ENCODE measurements at places on chromosomes 7 and 10.
A peak's percentile ranks its signal among the peaks of the same experiment; 100 is the strongest.

GRCh38 chr10:71247414-71247705, 35.0 kb downstream of the UNC5B start:
- no peak for DNase-seq

GRCh38 chr7:142799437-142799835, 28.7 kb downstream of the PRSS2 start:
- DNase-seq, result no peak

DNA sequence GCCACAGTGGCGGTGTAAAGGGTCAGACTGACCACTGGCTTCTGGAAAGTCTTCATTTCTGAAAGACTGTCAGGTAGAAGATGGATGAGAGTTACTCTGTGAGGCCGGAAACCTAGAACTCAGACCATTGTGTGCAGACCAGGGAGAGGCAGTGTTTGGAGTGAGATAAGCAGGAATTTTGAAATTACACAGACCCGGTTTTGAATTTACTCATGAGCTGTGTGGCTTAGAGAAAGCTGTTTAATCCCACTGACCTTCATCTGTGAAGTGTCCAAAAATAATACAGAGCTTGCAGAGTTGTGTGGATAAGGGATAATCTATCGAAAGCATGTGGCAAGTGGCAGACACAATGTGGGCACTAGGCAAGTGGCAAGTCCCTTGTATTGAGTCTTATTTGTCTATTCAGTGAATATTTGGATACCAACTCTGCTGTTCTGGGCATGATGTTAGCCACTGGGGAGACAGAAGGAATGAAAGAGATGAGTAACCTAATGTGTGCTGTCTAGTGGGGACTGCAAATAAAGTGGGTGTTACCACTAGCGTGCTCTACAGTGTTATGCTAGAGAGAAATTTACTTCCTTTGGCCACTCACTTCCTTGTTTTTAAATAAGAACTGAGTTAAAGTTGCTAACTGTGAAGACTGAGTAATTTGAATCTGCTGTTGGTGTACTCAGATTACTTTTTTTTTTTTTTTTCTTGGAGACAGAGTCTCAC, 69.4 kb downstream of the KIAA1217 start:
- DNase-seq, result no peak

GRCh38 chr7:130901209-130901783, 167.3 kb upstream of the KLF14 start:
- DNase-seq, result no peak

- no peak for DNase-seq
Observed at GRCh38 chr10:77812741-77813140, 113.8 kb downstream of the DLG5 start.

GRCh38 chr7:88344956-88345832, 38.5 kb upstream of the STEAP4 start:
- DNase-seq, result no peak

GRCh38 chr7:151608031-151608551, 88.4 kb upstream of the RHEB start:
- DNase-seq, result no peak

- no peak for DNase-seq
Observed at GRCh38 chr7:11934796-11935195, 102.8 kb upstream of the THSD7A start.

DNA sequence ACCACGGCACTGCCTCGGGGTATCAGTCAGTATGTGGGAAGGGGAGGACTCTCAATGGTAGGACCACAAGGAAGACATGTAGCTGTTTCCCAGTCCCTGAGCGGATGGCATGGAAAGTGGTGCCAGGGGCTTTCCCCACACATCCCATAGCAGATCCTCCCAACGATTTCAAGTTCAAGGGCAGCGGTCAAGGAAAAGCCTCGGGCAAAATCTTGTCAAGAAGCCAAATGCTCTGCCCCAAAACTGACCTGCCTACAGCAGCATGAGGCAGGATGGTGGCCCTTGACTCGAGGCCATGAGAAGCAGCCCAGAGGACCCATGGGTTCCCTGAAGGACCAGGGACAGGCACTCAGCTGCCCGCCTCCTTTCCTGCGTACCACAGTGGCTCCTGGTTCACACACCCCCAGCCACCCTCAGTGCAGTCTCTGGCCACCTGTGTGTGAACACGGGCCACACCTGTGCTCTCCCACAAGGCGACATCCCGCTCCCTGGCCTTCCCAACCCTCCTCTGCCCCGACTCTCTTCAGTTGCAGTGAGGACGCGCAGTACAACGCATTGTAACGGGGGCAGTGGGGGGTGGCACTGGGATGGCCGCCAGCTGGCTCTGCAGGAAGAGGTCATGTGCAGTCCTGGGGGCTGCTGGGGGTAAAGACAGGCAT, 43.6 kb downstream of the CTBP2 start:
- DNase-seq, result no peak

DNA sequence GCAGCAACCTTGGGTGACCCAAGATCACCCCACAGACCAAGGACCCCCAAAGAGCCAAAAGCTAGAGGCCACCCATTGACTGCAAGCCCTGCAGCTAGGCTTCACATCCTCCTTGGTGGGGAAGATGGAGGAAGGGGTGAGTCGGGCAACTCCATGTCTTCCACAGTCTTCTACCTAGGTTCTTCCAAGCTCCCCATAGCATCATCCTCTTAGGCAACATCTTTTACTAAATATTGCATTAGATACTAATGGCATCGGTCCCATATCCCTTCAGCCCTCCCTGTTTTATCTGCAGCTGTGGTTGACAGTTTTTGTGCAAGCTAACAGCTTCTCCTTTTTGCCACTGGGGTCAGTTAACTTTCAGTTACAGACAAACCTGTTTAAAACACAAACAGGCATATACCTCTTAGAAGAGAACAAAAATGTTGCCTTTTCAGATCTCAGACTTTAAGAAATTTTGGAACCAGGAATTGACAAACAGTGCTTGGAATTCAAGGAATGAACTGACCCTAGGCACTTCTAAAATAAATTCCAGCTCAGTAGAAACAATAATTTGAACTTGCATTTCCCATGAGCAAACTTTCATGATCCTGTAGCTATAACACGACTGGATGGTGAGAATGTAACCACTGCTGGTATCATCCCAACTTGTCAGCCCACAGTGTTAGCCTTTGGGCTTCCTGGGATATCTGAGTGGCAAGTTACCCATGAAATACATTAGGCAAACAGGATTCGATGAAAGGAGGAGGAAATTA, 33.9 kb upstream of the MSMB start:
- DNase-seq, result no peak

DNA sequence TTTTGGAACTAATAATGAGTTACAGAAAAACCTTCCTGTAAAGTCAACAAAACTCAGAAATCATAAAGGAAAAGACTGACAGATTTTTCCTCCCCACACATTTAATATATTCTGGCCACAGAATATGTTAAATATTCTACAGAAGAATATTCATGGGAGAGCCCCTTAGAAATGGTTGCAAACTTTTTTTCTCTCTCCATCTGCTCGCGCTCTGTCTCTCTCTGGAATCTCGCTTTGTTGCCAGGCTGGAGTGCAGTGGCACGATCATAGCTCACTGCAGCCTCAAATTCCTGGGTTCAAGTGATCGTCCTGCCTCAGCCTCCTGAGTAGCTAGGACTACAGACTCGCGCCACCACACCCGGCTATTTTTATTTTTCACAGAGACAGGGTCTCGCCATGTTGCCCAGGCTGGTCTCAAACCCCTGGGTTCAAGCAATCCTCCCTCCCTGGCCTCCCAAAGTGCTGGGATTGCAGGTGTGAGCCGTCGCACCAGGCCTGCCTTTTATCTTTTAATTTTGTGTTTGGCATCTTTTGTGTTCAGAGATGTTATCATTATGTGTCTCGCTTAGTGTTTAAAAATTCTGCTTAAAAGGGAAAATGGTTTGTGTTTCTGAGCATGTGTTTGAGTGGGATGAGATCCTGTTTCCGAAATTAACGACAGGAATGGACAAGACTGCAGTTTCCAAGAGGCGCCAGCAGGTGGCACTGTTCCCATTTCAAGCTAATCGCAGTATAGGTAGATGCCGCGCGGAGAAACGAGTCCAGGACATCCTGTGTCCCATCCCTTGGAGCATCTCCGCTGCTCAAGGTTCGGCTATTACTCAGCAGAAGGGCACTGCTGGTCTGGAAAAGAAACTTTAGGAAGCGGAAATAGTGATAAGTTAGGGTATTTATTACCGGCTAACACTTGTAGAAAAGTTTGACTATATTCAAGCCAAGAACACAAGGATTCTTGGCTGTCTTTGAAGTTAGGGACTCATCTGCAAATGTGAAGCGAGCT, 23.1 kb upstream of the ST7 start:
- DNase-seq, result peak; percentile 57

- DNase-seq, result no peak
Observed at GRCh38 chr7:3437467-3437866, 136.4 kb downstream of the SDK1 start.

GRCh38 chr7:106448992-106449859, 164.4 kb upstream of the NAMPT start:
- no peak for DNase-seq

GRCh38 chr7:19783541-19783940, 10.1 kb upstream of the TMEM196 start:
- no peak for DNase-seq

- DNase-seq, result no peak
Observed at GRCh38 chr7:8356071-8356470, 77.3 kb upstream of the NXPH1 start.

GRCh38 chr10:14671386-14671831, 103.3 kb downstream of the FAM107B start:
- no peak for DNase-seq

GRCh38 chr10:7853226-7853842, 35.0 kb downstream of the TAF3 start:
- no peak for DNase-seq

GRCh38 chr10:72333112-72334015, 21.4 kb downstream of the DNAJB12 start:
- no peak for DNase-seq

- DNase-seq, result no peak
Observed at GRCh38 chr10:60359066-60359465, 30.6 kb downstream of the ANK3 start.

- no peak for DNase-seq
Observed at GRCh38 chr10:100659361-100660098, 85.9 kb upstream of the PAX2 start.

GRCh38 chr10:101467286-101467770, 113.4 kb downstream of the BTRC start:
- peak; percentile 39 for DNase-seq

DNA sequence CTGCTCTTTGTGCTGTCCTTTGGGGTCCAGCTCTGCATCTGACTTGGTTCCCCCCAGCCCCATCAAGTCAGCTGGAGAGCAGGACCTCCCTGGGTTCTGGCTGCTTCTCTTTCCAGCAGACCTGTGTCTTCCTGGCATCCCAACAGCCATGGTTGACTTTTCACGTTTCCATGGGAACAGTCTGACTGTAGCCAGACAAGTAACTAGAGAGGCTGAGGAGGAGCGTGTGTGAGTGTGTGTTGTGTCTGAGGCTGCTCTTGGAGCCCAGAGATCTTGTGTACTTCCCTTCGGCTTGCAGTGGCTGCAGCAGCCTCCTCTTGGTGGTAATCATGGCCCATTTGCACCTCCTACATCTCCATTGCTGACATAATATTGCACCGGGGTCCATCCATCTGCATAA, 332.0 kb downstream of the RPS24 start:
- DNase-seq, result no peak

GRCh38 chr7:132518102-132518838, 58.0 kb downstream of the PLXNA4 start:
- DNase-seq, result no peak

DNA sequence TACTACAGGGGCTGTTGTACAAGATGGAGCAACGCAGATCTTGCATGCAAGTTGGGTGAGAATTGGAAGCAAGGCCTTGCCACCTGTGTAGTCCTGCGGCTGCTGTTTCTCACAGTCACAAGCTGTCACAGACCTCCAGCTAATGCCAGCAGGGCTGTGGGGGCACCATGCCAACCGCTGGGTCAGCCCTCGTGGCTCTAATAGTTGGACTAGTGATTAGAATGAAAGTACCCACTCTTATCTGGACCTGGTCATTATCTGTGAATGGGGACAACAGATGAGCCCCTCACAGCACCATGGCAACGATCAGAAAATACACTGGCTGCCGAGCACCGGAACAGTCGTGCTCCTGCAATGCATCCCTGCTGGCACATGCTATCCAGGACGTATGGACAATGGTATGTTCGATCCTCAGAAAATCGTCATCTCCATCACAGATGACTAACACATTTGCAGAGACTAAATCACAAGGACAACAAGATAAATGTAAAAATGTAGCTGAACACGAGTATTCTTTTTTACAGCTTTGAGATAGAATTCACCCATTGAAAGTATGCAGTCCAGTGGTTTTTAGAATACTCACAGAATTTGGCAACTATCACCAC, 80.4 kb upstream of the CALN1 start:
- no peak for DNase-seq

DNA sequence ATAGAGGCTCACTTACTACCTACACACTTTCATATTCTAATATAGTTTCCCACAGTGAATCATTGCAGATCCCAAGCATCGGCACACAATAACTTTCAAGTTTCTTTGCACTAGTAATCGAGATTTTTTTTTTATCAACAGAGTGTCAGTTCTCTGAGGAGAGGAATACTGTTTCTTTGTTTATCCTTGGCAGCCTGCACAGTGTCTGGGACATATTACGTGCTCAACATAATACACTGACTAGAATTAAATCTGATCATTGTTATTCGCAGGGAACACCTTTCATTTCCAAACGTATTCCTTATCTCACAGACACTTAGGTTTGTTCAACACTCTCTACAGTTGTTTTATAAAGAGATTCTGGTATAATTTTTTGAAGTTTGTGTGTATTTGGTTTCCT, 95.3 kb downstream of the CACNA2D1 start:
- no peak for DNase-seq

GRCh38 chr7:130951303-130951975, 217.4 kb upstream of the KLF14 start:
- DNase-seq, result no peak

DNA sequence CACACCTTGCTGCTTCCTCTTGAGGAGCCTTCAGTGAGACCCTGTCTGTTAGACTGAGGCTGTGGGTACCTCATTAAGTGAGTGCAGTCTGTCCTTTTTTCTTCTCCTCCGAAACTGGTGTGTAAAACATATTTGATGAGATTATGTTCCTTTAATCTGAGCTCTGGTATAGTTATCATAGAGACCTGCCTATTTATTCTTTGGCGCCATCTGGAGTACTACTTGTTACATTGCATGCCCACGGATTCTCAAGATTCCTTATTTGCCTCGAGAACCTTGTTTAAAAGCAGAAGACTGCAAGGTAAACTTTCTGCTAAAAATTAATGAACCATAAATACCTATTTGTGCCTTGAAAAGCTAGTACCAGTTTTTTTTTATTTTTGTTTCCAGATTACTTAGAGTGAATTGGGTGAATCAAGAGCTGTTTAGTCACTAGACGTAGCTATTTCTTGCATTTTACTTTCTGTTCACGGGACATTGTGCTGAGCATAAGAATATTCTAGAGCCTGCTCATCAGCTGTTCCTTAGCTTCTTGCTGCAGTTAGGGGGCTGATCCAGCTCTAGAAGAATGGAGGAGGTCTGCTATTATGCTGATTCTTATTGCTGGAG, 16.9 kb upstream of the STMP1 start:
- DNase-seq, result no peak

All from GM04504 (cell line).